ENCODE measurements at places on chromosomes 4 and X.

GRCh38 chr4:139954512-139954911 lies 199.5 kb downstream of the MAML3 start:
- DNase-seq = no peak

- no peak for DNase-seq
These were observed 161.2 kb upstream of the WDFY3 start for GRCh38 chr4:85127653-85128052.

DNA sequence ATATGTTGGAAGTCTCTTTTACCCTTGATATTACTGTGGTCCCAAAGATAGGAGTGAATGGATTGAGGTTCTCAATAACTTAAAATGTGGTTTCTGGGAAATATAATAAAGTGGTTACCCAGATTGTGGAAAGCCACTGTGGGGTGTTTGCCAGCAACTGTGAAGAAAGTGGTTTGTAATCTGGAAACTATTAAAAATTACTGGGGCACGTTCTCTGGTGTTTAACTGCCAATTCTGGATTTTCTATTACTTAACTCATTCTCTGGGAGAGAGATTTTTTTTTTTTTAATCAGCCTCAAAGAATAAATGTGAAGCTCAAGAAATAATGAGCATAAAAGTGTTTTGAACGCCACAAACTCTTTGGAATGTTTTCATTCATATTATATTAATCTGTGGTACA lies 4.9 kb upstream of the CXCL6 start:
- no peak for DNase-seq

GRCh38 chr4:107261241-107261874 lies 225.2 kb upstream of the DKK2 start:
- no peak for DNase-seq

DNA sequence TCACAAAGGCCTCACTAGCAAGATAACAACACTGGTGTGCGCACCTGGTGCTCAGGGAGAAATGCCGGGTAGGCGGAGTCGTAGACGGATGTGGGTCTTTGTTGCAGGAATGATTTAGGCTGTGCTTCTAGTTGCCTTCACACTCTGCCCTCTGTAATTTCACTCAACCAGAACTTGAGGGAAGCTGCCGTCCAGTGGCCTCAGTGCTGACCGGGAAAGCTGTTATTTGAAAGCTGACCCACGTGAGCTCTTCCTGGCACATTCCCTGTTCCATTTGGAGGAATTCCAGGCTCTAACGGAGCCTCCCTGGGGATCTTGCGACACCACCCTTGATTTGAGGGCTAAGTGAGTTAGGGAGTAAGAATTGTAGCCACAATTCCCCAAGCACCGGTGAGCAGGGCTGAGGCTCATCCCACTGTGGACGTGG lies 15.9 kb downstream of the SH3TC1 start:
- DNase-seq = no peak

- no peak for DNase-seq
These were observed 32.9 kb downstream of the ZFYVE28 start for GRCh38 chr4:2385516-2385915.

GRCh38 chrX:106467422-106467821 lies 144.4 kb upstream of the RADX start:
- DNase-seq = no peak

- no peak for DNase-seq
These were observed 24.7 kb downstream of the RAB33A start for GRCh38 chrX:130196466-130196865.

- DNase-seq = no peak
These were observed 372.7 kb downstream of the INPP4B start for GRCh38 chr4:142473218-142473959.

DNA sequence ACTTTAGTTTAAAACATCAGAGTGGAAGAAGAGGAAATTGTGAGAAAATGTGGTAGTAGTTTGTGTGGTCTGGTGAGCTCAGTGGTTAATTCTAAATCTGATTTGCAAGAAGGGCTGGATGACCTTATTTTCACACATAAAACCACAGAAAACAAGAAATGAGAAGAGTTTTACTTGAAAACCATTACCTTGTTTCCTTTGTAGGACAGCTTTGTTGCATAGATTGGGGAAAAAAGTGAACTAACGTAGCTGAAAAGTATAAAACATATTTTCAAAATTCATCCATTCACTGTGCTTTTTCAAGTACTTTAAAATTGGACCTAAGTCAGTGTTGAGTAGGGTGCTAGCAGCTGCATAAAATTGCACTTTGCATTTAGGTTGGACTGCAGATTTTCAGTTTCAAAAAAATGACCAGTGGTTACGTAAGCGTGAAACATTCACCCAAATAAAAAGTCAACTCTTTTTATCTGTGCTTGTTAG lies 211.3 kb downstream of the ARHGAP10 start:
- no peak for DNase-seq

- DNase-seq = no peak
These were observed 43.3 kb downstream of the DHRSX start for GRCh38 chrX:2457289-2458133.

DNA sequence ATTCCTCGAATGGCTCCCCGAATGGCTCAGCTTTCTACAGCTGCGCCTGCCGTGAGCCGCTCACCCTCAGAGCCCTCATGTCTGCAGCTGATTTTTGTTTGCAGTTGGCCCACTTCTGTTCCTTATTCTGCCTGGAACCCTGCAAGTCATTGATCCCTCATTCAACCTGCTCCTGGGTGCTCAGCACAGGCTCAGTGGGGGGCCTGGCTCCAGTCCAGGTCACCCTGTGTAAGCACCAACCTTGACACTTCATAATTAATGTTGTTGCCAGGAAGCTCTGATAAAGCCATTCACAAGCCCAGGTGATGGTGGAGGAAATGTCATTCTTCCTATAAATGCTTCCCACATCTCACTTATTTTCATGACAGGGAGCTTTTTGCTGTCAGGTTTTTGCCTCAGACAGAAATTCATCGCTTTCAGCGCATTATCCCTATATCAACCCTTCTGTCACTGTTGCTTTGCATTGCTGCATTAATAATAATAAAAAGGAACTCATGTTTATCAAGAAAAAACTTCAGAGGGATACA lies 85.7 kb downstream of the F11 start:
- DNase-seq = no peak

- no peak for DNase-seq
These were observed 205.0 kb upstream of the TET2 start for GRCh38 chr4:104941661-104942062.

DNA sequence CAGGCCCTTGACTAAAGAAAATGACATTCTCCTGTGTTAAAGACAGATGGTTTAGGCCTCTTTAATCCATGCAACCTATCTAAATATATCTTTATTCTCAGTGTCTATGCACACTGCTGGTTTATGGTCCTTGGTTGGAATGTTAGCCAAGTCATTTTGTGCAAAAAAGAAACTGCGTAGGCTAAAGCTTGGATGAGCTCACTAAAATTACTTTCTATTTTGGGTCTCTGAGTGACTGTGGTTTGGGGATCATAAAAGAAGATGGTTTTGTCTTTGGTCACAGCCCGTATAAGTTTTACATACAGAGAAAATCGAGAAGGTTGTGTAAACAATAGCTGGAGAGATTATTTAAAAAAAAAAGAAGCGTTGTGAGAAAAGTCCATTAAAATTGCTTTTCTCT lies 443.6 kb downstream of the UBE2NL start:
- no peak for DNase-seq

DNA sequence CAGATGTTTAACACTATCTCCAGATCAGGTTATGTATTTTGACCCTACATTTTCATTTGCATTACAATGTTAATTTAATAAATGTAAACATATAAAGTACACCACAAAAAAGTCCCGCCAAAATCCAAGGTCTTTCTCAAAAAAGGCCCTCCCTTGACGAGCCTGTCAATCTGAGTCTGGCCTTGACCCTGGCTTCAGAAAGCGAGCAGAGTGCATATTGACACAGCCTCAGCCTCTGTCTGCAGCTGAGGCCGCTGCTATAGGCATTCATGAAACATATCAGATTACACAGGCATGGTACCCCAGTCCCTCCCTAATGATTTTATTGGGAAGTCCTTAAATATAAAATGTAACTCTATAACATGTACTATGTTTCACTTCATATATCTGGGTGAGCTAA lies 6.2 kb downstream of the MBNL3 start:
- no peak for DNase-seq

GRCh38 chrX:45309096-45309495 lies 108.4 kb upstream of the DIPK2B start:
- no peak for DNase-seq

DNA sequence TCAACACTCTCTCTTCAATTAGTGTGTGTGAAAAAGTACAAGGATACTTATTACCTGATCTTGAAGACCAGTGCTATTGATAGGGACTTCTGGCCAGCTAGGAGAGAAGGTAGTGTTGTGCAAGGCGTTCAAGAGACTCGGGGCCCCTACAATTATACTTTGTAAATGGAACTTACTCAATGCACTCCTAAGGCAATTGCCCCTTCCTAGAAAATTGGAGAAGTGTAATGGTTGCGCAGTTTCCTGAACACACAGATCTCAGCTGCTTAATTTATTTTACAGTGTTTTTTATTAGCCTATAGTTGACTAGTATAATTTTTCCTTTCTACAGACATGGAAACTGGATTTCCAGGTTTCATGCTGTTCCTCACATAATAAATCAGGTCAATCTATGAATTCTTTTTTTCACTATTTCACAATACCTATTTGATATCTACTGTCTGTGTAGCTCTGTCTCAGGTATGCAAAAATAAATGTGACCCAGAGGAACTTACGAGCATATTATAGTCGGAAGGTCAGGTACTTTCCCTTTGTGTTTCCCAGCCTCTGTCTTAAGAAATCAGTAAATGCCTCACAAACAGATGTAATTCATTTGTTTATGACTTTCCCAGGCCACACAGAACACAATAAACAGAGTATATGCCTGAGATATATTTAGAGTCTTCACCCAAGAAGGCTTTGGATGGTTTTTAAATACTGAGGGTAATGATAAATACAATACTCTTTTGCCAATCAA lies 89.1 kb upstream of the TET2 start:
- DNase-seq = no peak

GRCh38 chr4:67587156-67587555 lies 28.6 kb downstream of the STAP1 start:
- DNase-seq = no peak

DNA sequence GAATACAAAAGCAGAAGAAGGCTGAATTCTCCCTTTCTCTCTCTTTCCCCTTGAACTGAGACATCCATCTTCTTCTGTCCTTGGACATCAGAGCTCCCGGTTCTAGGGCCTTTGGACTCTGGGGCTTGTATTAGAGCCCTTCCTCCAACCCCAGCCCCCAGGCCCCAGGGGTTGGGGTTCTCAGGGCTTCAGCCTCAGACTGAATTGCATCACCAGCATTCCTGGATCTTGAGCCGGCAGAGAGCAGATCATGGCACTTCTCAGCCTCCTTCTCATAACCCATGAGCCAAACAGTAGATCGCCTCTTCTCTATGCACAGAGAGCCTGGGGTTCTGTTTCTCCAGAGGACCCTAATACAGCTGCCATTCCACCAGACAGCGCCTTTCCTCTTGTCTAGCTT lies 25.3 kb upstream of the CLDN24 start:
- no peak for DNase-seq

DNA sequence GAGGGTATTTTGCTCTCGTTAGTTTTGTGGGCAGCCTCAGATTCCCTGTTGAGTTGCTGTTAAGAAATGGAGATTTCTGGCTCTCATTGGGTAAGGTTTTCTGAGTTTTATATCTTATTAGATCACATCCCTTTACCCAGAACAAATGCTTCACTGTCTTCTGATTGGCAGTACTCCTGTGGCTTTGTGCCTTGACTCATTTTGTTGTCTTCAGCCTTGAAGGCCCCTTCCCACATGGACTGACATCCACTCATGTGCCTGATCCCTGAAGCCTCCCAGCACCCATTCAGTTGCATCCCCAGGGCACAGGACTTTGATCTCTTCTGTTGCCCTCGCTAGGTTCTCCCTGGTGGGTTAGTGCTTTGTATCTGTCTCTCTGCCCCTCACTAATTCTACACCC lies 10.4 kb downstream of the MED28 start:
- DNase-seq = no peak

DNA sequence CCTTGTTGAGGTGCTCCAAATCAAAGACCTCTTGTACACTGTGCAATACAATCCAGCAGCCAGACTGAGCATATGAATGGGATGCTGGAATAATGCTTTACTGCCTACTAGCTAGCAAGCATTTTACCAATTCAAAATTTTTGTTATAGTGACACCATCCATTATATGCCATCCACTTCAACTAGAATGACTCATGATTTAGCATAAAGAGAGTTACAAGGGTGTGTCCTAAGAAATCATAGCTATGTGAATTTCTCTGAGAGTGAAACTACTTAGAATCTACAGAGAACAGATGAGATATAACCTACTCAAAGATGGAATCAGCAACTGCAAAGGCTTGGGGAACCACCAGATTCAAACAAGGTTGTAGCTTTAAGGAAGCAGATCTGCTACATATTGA lies 221.9 kb downstream of the LHFPL1 start:
- DNase-seq = no peak

GRCh38 chrX:18672008-18672407 lies at the start of gene RS1:
RS1 (minus strand) TSS chrX:18672108; CDS start chrX:18672068, 40 bp downstream.
- DNase-seq = no peak

- DNase-seq = no peak
These were observed 167.5 kb downstream of the PALLD start for GRCh38 chr4:168664242-168664891.

GRCh38 chr4:173288698-173289352 lies 45.3 kb downstream of the HMGB2 start:
- no peak for DNase-seq

- DNase-seq = no peak
These were observed 178.5 kb downstream of the NHS start for GRCh38 chrX:17553469-17553868.

All from activated T-cell treated with anti-CD3 and anti-CD28 coated beads, Interleukin-2, amount 50 U/mL, for 1 hour (primary cell).